ENCODE measurements at places on chromosomes 3 and 15.

GRCh38 chr15:75090388-75090734 lies 67.0 kb downstream of the PPCDC start:
- DNase-seq: no peak

- DNase-seq: no peak
Measured at GRCh38 chr15:42202653-42203052, 5.5 kb downstream of the VPS39 start.

DNA sequence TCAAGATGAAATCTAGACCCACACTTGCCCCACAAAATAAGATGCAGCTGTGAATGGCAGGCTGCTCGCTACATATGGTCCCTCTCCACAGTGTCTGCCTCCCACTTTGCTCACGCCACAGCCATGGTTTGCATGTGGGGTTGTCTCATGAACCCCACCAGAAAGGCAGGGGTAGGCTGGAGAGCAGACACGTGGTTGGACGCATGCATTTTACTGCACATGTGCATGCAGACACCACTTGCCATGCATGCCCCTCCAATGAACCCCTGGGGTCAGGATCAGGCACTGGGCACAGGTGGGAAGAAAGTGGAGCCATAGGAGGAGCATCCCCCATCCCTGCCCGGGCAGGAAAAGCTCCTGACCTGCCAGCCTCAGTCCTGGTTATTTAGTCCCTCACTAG lies 20.7 kb downstream of the SCN5A start:
- DNase-seq: no peak

GRCh38 chr3:105938101-105938500 lies 69.3 kb upstream of the CBLB start:
- DNase-seq: peak; percentile 58

- DNase-seq: no peak
Measured at GRCh38 chr3:123559040-123559861, 25.6 kb downstream of the HACD2 start.

DNA sequence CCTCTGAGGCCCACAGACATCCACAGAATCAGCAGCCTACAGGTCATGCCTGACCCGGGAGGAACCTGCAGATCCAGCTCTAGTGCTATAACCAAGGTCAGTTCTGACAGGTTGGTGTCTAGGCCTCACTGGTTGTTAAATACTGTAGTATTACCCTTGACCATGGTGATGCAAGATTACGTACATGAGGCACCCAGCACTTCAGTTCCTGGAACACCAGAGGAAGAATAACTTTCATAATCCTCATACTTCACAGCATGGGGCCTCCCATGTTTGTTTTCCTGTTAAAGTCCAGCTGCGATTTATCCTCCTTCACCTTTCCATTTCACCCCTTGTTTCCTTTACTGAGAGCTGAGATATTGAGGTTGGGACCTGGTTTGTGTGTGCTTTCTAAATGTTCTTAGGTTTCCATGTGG lies 34.4 kb upstream of the GLCE start:
- no peak for DNase-seq

DNA sequence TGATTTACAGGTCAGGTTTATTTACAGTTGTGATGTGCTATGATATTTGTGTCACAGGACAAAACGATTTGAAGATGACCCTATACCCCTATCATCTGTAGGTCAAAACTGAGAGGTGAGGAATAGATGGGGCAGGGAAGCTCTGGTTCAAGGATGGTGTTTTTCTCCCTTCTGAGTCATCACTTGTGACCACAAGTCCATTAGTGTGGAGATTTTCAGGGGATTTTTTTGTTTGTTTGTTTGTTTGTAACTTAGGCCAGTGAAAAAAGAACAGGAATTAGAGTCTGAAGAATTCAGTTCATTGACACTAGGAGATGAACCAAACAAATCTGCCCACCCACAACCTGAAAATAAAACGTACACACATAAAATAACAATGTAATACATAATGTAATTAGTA lies 62.7 kb upstream of the FAM98B start:
- DNase-seq: no peak

GRCh38 chr15:35680951-35681350 lies 135.0 kb upstream of the DPH6 start:
- DNase-seq: no peak

DNA sequence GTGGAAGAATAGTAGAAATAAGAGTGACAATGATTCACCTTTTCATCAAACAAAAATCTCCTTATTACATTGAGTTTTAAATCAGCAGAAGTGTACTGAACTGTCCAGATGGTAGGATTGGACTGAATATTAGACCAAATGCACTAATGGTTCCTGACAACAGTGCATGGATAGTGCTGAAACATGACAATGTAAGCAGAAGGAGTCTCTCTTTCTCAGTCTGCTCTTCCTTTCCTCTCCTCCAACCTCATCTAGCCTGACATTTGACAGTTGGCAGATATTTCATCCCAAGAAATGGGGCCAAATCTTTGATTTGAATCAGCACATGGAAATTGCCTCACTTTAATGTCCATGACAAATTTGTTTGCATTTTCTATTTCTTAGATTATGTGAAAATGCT lies 225.1 kb upstream of the PLSCR5 start:
- no peak for DNase-seq

DNA sequence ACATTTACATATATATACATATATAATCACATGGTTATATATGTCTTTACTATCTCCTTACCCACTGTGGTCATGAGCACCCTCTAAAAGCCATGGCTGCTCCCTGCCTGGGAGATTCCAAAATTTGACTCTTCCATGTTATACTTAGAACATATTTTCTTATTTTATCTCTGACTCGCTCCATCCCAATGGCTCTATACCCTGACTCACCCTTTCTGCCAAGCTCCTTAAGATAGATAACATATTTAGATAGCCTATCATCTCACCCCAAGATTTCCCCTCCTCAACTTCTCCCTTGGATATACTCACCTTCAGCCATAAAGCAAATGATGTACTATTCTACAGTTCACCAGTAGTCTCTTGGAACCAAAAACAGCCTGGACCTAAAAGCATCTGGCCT lies 65.1 kb downstream of the CD200R1L start:
- no peak for DNase-seq

GRCh38 chr3:78728406-78729145 lies 1039.2 kb downstream of the ROBO1 start:
- DNase-seq: peak; percentile 35

DNA sequence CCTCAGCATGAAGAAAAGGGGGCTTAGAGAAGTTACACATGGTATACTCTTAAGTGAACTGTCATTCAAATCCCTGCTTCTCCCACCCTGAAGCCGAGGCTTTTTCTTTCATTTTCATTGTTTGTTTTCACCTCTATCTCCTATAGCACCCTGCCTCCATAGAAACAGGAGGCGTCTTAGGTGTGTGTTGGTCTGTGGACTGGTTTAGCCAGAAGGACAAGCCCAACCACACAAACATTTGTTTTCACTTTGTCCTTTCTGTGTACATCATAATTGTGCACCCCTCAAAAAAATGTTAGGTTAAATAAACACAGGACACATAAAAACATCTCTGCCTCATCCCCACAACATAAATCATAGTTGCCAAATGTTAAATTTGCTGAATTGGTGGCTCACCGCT lies 73.3 kb upstream of the UBE2E2 start:
- DNase-seq: peak; percentile 26

- DNase-seq: no peak
Measured at GRCh38 chr3:188108703-188109412, 45.1 kb upstream of the LPP start.

DNA sequence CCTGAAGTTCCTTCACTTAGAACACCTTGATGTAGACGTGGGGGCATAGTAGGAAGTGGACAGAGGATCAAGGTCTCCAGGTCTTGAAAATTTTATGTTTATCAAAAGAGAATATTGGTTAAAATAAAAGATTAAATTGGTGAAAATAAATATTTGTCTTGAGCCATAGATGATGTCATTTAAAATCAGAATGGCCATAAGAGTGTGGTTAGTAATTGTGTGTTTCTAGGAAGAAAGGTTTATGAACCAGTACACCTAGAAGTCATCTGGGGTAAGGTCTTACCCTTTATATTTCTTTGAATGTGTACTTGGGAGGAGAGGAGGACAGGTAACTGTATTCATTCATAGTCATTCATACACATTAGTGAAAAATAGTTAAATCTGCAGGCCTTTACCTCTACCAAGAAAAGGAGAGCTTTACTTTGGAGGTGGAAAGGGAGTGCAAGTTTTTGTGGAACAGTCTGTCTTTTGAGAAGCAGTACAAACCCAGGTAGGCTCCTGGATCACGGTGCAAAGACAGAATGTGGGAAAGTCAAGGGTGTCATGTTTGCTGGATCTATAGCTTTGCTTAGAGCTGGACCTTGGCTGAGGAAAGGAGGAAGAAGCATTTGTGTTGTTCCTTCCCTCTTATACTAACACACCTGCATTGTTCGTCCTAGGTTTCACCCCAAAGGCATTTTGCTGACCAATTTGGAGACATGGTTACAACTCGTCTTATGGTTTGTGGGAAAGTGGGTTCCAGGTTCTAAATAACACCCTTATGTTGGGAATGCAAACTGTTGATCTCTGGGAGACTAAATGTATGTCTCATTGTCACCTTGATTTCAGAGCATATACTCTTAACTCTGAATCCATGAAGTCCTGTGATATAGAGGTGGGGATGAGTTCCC lies 6.2 kb downstream of the SCAANT1 start:
- no peak for DNase-seq

Data from GM04504 (cell line).